ENCODE measurements at places on chromosomes 3 and 15.

GRCh38 chr15:31485431-31485830 lies 158.8 kb downstream of the KLF13 start:
- DNase-seq, result no peak

- DNase-seq, result no peak
These were observed 60.5 kb downstream of the GTPBP8 start for GRCh38 chr3:113051302-113051711.

- DNase-seq, result no peak
These were observed 37.1 kb upstream of the BOC start for GRCh38 chr3:113174304-113174703.

- no peak for DNase-seq
These were observed 51.5 kb downstream of the PLXNA1 start for GRCh38 chr3:127034195-127034989.

DNA sequence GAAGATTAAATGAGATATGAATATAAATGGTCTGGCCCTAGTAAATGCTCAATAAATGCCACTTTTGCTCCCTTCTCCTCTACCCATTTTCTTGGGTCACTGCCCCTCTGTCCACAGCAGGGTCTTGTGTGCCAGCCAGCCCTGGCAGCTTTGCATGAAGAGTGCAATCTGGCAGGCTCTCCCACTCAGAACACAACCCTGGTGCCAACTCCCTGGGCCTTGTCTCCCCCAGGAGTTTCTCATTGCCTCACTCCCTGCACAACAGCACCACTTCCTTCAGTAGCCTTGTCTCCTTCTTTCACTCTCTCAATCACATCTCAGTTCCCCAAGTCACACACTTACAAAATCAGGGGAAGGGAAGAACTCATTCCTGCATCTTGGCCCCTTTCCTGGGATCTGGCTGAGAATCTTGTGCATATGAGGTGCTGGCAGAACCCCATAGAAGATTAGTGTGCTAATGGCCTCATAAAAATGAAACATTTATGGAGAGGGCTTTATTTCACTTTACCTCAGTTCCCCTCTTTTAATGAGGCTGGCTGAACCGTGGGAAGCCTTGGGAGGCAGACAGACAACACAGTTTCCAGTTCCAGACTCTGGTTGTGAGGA lies 445.9 kb upstream of the PROK2 start:
- no peak for DNase-seq

DNA sequence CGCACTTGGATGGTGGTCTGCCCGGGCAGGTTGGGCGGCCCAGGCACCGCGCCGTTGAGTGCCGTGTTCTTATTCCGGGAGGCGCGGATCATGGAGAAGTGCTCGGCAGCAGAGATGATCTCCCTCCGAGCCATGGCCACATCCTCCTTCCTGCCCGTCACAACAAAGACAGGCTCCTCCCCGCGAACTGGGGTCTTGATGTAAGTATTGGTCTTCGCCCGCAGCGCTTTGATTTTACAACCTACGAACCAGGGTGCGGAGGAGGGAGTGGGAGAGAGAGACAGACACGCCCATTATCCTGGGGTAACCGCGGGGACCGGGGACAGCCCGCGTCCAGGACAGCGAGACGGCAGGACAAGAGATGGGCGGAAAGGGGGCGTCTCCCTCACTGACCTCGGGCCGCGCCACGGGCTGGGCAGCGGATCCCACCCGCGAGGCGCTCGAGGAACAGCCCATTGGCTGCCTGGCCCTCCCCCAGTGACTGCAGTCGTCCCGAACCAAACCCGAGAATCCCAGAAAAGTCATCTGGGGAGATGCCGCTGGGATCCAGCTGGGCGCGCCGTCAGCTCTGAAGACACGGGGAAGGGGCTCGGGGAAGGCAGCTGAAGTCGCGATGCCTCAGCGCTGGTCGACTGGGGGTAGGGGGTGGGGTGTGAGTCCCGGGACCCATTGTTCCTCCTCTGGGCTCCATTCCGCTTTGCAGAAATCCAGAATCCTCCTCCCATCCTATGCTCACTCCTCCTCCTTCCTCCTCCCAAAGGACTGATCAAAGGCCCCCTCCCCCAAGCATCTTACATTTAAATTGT lies 1.2 kb downstream of the MEX3B start:
- DNase-seq, result peak; percentile 36

DNA sequence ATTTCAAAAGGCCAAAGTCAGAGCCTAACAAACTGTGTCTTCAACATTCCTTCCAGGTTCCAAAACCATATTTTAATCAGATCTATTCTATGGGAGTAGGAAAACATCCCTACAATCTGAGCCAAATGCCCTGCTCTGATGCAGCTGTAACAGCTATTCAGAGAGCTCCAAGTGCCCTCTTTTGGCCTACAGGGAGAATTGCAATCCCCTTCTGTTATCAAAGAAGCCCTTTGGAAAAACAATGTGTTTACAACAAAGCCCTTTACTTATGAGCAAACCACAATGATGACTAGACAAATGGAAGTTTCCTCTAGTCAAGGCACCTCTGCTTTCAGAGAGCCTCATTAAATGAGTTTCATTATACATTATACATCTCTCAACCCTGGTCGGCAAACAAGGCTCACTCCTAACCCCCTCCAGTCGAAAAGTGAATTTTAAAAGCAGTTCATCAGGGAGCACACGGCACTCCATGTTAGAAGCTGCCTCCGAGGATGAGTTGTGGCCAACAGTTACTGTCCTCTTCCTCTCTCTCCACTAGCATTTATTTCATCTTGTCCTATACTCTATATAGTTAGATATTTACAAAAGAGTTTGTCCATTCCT lies 42.6 kb upstream of the TMCO5A start:
- no peak for DNase-seq

GRCh38 chr3:15490158-15490557 lies 31.3 kb downstream of the COLQ start:
- DNase-seq, result no peak

- no peak for DNase-seq
These were observed 6.3 kb downstream of the PDZRN3 start for GRCh38 chr3:73618461-73618860.

DNA sequence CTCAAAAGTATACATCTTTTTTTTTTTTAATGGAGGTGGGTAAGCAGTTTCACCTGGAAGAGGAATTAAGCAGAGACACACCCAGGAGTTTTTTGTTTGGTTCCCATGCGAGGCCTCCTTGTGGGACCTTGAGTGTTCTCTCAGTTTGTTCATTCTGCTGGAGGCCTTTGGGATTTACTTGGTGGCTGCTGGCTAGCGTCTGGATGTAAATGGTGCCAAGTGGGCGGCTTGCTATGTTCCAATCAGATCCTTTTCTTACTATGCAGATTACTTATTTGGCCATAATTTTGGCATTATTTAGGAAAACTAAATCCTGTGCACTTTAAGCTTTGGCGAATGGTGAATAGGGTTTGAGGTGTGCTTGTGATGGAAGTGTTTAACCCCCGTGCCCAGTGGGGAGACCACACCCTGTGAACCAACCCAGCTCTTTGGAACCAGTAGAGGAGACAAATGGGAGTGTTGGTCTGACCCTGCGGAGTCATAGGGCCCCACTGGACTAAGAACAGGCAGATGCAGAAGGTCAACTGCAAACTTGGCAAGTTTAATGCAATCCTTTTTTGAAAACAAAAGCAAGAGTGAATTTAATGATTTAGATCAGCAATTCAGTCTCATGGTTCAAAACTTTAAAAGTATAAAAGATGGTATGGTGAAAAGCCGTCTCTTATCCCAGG lies 79.4 kb downstream of the EBLN2 start:
- DNase-seq, result no peak

- no peak for DNase-seq
These were observed 26.9 kb upstream of the NR2F2 start for GRCh38 chr15:96303503-96304056.

- DNase-seq, result no peak
These were observed 937.4 kb downstream of the IGSF11 start for GRCh38 chr3:118097226-118097625.

GRCh38 chr15:36059596-36059995 lies 513.6 kb upstream of the DPH6 start:
- no peak for DNase-seq

DNA sequence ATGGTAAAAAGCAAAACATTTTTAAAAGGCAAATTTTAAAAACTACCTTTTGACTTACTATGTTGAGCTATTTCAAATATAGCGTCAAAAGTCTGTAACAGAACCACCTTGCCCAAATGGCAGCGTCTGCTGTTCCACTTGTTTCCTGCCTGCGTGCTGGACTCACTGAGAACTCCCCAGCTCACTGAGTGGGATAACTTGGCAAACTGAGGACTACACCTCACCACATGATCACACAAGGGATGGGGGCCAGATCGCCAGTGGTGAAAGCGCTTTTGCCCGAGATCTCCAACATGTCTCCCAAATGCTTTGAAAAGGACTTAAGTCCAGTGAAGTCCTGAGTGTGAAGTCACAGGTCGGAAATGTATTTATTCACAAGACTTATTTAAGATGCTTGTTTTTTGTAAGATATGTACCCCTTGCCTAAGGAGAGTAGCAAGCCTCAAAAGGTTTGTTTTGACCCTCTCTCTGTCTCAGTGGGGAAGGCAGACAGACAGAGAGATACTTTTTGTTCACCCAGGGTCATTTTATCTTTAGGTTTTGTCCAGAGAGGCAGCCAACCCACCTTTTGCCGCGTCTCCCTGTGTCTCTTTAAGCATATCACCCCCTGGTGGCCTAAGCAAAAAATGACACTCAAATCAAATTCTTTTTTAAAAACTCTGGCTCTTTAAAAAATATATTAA lies 192.6 kb downstream of the PDZRN3 start:
- DNase-seq, result no peak

- DNase-seq, result no peak
These were observed 131.5 kb upstream of the SATB1 start for GRCh38 chr3:18556503-18557135.

DNA sequence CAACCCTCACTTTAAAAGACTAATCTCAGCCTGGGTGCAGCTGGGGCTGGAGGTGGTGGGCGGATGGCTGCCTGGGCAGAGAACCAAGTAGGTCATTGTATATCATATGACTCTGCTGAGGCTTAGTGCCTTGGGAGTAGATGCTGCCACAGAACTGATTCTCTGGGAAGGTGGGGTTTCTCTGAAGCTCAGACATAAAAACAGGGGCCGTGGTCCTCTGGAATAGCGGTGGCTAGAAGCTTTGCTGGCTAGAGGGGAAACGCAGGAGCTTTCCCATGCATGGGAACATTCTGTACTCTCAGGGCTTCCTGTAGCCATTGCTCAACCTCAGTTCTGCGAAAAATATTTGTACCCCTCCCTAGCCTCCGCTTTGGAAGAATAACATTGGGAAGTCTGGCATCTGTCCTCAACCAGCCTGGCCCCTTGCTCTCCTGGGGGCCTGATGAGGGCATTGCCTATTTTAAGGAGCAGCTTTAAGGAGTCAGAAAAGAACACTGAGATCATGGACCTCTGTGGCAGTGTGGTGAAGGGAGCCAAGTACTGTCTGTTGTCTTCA lies 14.7 kb downstream of the TIMP4 start:
- DNase-seq, result peak; percentile 12

GRCh38 chr3:86147119-86147518 lies 843.8 kb downstream of the VGLL3 start:
- DNase-seq, result no peak

- DNase-seq, result no peak
These were observed 52.6 kb upstream of the MYO5C start for GRCh38 chr15:52348056-52348745.

DNA sequence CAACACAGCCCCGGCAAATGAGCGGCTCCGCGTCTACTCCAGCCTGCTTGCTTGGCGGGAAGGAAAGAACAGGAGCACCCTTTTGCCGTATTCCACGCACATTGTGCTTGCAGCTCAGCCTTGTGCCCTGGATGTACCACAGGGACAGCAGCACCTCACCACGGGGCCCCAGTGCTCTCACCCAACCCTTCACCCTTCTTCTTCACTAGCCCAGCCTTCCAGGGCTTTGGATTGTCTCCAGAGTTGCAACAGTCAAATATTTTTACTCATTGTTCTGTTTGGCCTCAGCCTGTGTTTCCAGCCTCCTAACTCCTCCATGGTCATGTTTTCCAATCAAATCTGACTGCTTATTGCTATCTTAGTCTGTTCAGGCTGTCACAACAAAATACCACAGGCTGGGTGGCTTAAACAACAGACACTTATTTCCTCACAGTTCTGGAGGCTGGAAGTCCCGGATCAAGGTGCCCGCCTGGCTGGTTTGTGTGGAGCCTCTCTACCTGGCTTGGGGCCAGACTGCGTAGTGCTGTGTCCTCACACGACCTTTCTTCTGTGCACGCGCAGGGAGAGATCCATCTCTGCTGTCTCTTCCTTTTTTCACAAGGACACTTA lies 79.2 kb upstream of the ABHD17C start:
- DNase-seq, result no peak

DNA sequence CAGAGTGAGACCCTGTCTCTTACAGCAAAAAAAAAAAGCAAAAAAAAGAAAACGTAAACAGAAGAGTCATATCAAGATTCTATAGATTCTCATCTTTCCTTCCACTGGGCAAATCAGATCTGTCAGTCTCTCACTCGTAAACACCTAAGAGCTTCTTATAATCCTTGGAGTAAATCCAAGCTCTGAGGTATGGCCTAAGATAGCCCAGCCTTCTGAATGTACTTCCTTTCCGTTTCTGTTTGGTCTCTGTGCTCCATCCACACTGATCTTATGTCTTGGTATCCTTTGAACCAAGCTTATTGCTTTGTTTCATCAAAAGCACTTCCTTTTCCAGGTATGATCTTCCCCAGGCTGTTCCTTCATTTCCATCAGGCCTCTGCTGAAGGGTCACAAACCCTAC lies 137.8 kb downstream of the CADPS start:
- no peak for DNase-seq

Measured in AG04449 (cell line).